ENCODE measurements at places on chromosomes 5 and 9.

- DNase-seq, result no peak
Measured at GRCh38 chr9:114397219-114397847, 9.6 kb upstream of the AKNA start.

DNA sequence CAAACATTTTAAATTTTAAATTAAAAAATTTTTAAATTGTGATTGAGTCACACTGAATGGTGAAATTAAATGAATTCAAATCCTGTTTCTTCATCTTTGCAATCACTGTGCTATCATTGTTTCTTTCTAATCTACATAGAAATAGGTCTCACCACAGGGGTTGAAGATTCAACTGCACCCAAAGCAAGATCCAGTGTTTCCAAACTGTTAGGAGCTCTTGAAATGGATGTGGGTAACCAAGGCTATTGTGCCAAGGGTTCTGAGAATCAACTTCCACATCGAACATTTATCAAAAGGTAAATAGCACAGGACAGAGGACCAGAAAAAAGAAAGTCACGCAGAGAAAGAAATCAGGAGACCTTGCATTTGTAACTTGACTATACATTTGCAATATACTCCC, 172.6 kb upstream of the RASEF start:
- DNase-seq, result no peak

DNA sequence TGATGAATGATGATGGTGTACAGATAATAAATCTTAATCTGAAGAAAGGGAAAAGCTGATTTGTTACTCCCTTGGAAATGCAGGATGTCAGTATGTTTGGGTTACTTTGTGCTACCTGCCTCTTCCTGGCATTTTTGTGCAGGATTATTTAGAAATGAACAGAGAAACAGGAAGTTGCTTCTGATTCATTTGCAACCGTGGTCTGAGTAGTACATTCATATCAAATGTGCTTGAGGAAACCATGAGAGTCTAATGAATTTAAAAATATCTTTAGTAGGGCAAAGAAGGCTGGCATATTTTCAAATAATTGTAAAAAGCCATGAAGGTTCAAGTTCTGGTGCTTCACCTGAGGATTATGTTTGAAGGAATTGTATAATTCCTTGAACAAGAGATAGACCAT, 391.6 kb downstream of the TMEM161B start:
- no peak for DNase-seq

GRCh38 chr5:17691762-17692161, 57.5 kb downstream of the TAF11L14 start:
- no peak for DNase-seq

DNA sequence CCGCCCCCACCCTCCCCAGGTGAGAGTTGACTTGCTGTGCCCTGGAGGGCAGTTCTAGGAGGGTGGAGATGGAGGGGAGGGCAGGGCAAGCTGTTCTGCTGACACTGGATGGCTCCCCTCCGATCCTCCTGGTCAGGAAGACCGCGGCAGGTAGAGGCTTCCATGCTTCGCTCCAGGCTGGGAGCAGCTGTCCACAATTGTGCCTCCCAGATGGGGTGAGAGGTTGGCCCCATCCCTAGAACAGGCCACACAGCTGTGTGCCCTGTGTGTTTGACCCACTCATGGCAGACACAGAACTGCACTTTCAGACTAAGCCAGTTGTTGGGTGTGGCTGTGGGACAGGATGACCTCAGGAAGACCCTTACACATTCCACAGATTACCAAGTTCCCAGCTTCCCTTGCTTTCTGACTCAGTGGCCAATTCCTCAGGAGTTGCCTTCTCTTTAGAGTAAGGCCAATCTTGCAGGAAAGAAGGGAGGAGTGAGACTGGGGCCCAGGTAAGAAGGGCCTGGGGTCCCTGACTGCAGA, 72.1 kb upstream of the HSPA9 start:
- no peak for DNase-seq

DNA sequence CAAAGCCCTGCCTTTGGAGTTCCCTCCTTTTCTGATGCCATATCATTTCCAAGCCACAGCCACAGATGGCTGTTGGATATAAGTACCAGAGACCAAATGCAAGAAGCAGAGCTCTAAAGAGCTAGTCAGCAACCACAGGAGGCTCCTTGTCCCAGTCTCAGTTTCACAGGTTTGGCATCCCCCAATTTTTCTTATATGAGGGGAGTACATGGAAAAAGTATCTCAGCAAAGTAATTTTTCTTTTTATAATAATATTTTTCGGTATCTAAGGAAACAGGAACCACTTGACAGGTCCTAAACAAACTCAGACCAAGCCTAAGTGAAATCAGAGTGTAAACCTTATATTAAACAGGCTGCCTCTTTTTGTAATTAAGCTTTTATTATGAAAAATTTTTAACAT, 20.1 kb downstream of the GZMK start:
- DNase-seq, result no peak
